Pancreas (tissue), 10 donors: ENCODE measurements at places on chromosomes 1 and 21.

GRCh38 chr1:26733982-26734381 is 38.2 kb downstream of the ARID1A start:
- no peak for DNase-seq

DNA sequence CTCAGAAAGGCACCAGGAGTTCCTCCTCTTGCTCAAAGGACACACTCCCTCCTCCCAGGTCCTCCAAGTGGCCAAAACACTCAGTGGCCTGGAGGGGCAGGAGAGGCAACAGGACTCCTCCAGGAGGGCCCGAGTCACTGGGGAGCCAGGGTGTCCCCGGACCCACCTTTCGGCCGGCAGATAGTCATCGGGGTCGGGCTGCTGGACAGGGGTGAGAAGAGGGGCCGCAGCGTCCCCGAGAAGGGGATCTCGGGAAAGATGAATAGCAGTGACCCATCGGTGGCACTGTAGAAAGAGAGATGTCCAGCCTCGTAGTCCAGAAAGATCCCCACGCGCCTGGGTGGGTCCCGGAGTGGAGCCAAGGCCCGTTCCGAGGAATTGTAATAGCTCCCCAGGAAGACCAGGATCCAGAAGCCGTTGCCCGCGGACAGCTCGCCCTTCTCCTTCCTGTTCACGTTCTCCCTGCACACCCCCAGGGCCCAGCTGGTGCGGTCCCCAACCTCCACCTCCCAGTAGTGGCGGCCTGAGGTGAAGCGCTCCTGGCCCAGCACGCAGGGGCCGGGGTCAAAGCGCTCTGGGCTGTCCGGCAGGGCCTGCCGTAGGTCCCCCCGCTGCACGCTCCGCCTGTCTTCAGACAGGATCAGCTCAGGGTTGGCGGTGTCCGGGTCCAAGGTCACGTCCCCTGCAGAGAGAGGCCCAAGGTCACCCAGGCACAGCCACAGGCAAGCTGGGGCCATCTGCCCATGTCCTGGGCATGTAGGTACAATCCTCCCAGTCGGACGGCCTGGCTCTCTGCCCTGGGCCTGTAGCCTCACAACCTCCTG is 11.9 kb downstream of the TRIM11 start:
- DNase-seq = no peak

DNA sequence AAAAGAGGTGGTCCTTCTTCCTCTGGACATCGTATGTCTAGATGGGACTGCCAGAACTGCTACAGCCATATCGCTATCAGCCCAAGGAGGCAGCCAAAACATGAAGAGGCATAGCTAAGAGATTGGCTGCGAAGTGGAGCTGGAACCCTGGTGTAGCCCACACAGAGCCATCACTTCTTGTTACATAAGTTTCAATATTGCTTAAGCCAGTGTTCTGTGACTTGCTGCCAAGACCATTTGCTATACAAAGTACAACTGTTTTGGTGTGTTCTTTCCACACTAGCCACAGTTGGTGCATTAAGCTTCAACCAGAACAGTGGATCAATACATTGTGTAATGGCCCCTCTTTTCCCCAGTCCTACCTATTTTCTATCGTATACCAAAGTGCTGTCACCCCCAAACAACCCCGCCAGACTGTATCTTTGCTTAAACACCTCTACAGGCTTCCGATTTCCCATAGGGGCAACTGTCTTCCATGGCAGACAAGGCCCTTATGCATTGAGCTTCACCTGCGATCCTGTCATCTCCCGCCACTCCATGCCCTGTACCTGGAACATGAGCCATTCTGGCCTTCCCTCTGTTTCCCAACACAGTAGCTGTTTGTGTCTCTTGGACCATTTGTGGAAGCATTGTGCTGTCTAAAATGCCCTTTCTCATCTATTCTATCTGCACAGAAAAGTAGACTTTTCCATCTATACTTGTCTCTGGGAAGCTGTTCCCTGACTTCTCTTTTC is 241.8 kb downstream of the TTLL7 start:
- DNase-seq = no peak

GRCh38 chr1:32873484-32873883 is 2.8 kb upstream of the FNDC5 start:
- DNase-seq = no peak

DNA sequence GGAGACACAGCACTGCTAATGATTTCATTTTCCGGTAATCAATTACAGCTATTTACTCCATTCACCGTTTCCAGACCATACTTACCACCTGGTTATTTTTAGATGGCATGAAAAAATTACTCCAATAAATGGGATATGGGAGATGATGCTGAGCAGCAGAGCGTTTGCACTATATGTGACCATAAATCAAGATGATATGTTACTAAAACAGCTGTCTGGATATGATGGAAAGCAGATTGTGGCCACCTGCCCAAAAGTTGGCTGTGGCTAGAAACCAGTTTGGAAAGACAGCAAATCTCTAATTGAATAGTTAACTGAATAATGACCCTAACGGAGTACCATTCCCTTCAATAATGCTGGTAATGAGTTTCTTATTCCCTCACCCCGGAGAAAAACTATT is 22.5 kb upstream of the KCTD3 start:
- DNase-seq = no peak

- no peak for DNase-seq
Measured at GRCh38 chr1:67169496-67169895, 3.2 kb downstream of the IL23R start.

DNA sequence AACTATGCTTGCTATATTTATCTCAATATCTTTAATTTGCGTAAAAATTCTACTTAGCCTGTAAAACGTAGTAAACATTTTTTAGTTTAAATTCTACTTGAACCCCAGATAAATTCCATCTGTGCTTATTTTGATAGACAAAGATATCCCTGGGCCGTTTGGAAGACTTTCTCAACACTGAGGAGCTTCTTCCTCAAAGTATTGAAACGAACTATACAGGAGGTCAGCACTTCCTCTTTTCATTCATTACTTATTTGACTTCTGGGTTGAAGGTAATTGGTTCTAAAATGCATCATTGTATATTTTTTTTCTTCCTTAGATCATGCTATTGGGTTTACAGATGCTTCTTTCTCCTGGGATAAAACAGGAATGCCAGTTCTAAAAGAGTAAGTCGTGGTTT is 74.7 kb downstream of the HSPA13 start:
- no peak for DNase-seq

DNA sequence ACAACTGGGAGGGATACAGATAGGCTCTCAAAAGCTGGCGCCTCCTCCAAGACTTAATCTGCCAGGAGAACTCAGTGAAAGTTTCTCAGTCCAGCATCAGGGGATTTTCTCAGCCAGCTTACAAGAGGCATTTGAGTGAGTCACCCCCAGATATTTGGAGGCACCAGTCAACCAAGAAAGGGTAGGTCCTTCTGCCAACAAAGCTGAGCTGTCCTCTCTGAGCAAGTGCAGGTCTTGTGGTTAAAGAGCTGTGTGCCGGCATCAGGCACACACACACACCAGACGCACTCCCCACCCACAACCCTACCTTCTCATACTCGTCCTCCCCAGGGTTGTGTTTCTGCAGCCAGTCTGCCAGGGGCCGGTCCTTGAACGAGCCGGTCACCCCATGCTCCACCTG is 27.0 kb upstream of the PPP1R15B start:
- DNase-seq = no peak

DNA sequence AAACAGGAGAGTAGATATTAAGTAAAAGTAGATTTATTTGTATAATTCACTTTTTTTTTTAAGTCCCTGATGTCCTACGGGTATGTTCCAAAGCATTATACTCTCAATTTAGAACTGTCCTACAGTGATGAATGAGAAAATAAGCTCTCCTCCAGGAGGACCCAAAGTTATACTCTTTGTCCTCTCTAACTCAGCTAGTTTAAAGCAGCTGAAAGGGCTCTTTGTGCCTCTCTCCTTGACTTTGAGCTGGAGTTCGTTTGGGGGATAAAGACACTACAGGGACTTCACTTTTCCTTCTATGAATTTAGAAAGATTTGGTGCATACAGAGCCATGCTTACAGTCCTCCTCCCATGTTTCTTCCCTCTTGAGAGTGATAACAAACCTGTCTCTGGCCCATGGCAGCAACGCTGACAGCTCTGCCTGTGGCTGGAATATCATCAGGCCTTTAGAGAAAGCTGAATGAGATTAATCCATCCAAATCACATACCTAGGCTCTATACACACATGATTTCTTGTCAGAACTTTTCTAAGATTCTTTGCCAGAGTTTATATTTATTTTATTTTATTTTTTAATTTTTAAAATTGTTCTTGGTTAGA is 134.3 kb downstream of the PIK3R3 start:
- no peak for DNase-seq

DNA sequence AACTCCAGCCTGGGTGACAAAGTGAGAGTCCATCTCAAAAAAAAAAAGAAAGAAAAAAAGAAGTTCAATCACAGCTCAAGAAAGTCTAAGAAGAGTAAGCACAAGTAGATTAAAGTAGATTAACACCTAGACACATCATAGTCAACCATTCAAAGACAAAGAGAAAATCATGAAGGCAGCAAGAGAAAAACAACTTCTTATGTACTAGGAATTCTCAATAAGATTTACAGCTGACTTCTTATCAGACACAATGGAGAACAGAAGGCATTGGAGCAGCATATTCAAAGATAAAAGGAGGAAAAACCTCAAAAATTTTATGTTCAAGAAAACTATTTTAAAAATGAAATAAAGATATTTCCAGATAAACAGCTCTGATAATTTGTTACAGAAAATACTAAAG is 147.3 kb downstream of the LBR start:
- no peak for DNase-seq

- DNase-seq = peak; percentile 50
Measured at GRCh38 chr21:33230545-33231324, 997 bp downstream of the IFNAR2 start.

DNA sequence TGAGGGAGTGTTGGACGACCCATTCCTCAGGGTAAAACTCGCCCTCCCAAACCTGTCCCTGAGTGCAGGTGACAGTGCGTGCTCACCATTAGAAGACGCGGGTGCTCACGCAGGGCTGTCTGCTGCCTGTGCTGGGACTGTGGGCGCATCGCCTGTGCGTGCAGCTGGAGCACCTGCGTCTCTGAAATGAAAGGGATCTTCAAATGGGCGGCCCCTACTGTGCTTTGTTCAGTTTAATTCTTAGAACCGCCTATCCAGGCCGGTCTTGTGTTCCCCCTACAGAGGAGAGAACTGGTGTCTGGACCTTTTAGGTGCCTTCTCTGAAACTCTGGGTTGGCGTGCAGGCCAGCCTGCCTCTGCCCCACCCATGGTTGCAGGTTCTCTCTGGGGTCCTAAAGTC is 125.8 kb downstream of the PCBP3 start:
- DNase-seq = no peak

DNA sequence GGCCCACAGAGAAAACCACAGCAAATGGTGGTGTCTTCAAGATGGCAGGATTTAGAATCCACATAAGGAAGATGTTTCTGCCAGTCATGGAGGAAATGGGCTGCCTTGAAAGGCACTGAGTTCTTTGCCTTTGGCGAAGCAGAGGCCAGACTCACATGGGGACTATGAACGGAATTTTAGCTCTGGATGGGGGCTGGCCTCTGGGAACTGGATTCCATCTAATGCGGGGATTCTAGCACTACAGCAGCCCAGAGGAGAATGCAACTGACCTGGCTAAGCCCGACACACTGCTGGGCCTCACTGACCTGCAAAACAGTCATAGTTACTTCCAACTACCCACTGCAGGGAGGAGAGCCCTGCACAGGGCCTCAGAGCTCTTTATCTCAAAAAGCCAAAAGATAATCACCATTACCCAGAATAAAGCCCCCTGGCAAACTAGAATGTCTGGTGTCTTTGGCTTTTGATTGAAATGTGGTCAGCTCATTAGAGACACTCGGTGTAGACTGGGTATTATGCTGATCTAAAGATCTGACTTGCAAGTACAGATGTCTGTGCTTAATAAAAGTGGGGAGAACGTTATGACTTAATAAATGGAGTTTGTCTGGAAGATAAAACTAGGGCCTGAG is 11.6 kb downstream of the HCRTR1 start:
- no peak for DNase-seq

DNA sequence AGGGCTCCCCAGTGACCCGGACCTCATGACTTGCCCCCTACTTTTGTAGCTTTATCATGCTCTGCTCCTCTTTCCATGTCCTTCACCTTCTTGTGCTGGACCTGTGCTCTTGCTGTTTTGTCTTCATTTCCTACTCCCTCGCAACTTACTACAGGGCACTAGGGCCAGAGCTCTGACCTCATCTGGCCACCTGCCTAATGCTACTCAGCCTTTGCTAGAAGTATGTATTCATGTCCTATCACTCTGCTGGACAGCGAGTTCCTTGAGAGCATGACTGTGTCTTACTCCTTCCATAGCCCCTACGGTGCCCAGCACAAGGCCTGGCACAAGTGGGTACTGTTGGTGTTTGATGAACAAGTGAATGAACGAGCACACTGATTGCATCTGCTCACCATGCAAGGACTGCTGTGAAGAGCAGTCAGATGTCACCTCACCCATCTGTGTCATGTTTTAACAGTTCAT is 1.9 kb downstream of the MTFR1L start:
- DNase-seq = no peak
